ENCODE measurements at places on chromosomes 1 and 21.

- no peaks in the 10 kb centered on the region for H3K4me1 ChIP-seq
- no peak for DNase-seq
- no peak overlapping the region for H3K4me3 ChIP-seq
- H3K27ac ChIP-seq = no peak overlapping the region
- no peaks in the 10 kb centered on the region for H3K27me3 ChIP-seq
Measured at GRCh38 chr1:53705446-53706096, 33.4 kb downstream of the GLIS1 start.

DNA sequence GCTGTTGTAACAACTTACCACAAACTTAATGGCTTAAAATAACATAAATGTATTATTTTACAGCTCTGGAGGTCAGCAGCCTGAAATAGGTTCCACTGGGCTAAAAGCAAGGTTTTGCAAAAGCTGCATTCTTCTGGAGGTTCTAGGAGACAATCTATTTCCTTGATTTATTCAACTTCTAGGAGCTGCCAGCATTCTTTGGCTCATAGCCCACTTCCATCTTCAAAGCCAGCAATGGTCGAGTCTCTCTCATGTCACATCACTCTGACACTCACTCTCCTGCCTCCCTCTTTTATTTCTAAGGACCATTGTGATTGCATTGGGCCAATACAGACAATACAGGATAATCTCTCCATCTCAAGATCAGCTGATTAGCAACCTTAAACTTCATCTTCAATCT is 15.1 kb upstream of the FOXJ3 start:
- no peaks in the 10 kb centered on the region for H3K36me3 ChIP-seq
- no peak overlapping the region for H3K4me3 ChIP-seq
- DNase-seq = no peak
- H3K4me1 ChIP-seq = no peaks in the 10 kb centered on the region
- no peaks in the 10 kb centered on the region for H3K27me3 ChIP-seq
- H3K27ac ChIP-seq = no peak overlapping the region

- no peaks in the 10 kb centered on the region for H3K27me3 ChIP-seq
- no peak overlapping the region for H3K27ac ChIP-seq
- H3K36me3 ChIP-seq = peaks cover 2% of the 10 kb centered on the region
- DNase-seq = no peak
- no peaks in the 10 kb centered on the region for H3K4me1 ChIP-seq
- H3K4me3 ChIP-seq = no peak overlapping the region
Measured at GRCh38 chr1:65388908-65389695, 31.4 kb upstream of the LEPR start.

DNA sequence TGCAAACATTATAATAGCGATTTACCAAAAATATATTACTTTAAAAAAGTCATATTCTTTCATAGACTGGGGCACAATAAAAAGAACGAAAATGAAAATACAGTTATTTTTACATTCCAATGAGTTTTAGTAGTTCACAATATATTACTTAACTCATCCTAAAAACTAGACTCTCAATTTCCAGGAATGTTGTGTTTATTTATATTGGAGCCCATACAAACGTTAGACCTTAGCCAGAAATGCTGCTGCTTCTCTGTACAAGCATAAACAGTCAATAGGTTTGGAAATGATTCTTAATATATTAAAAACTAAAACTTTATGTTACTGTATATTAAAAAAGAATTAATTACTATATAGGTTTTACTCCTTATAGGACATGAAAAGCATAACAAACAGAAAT is 302.3 kb downstream of the BRINP3 start:
- H3K27me3 ChIP-seq = no peaks in the 10 kb centered on the region
- no peak for DNase-seq
- no peak overlapping the region for H3K27ac ChIP-seq
- H3K4me1 ChIP-seq = no peaks in the 10 kb centered on the region
- no peaks in the 10 kb centered on the region for H3K36me3 ChIP-seq

DNA sequence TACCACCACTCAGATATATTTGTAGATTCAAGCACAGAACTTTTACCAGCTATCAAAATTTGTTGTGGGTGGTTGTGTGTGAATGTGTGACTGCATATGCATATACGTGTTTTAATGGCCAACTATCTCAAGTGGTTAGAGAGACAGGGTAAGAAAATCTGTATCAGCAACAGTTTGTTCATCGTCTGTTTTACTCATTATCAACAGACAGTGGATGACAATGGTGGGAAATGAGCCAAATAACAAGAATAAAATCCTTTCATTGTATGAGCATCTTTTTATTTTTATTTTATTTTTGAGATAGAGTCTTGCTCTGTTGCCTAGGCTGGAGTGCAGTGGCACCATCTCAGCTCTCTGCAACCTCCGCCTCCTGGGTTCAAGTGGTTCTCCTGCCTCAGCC is 22.7 kb upstream of the DYNLT5 start:
- H3K27ac ChIP-seq = peak overlapping the region; percentile 85
- no peaks in the 10 kb centered on the region for H3K36me3 ChIP-seq
- DNase-seq = no peak
- no peaks in the 10 kb centered on the region for H3K27me3 ChIP-seq
- H3K4me1 ChIP-seq = peaks cover 29% of the 10 kb centered on the region

- H3K27me3 ChIP-seq = no peaks in the 10 kb centered on the region
- H3K4me3 ChIP-seq = no peak overlapping the region
- no peaks in the 10 kb centered on the region for H3K36me3 ChIP-seq
- H3K4me1 ChIP-seq = peaks cover 1% of the 10 kb centered on the region
- DNase-seq = no peak
- H3K27ac ChIP-seq = no peak overlapping the region
Measured at GRCh38 chr1:16186655-16187235, 25.7 kb downstream of the ARHGEF19 start.

GRCh38 chr1:56045477-56045876 is 533.9 kb downstream of the PLPP3 start:
- H3K27ac ChIP-seq = no peak overlapping the region
- H3K4me3 ChIP-seq = no peak overlapping the region
- H3K4me1 ChIP-seq = no peaks in the 10 kb centered on the region
